ENCODE measurements at places on chromosomes 2 and 18. TPM values are rescaled to one million over a fixed set of nuclear protein-coding genes. Genes with fewer than 3 reads are reported as not detected.

Gene DLGAP1
- 0.11 TPM for polyA plus RNA-seq

Gene GALNT13
- polyA plus RNA-seq: 4.6 TPM

Gene PPP1R1C
- polyA plus RNA-seq: 12.0 TPM

Gene ING5
- polyA plus RNA-seq: 25.6 TPM

Gene RASGRP3
- polyA plus RNA-seq: 22.7 TPM

Gene PIEZO2
- polyA plus RNA-seq: 0.18 TPM

Gene HOXD9
- 0.09 TPM for polyA plus RNA-seq

Gene DQX1
- polyA plus RNA-seq: not detected

Gene REG3A
- 0.41 TPM for polyA plus RNA-seq

Gene INPP5D
- polyA plus RNA-seq: 3.6 TPM

Data from right cardiac atrium (tissue), 5 donors.